ENCODE measurements at places on chromosomes 5 and 9.
A peak's percentile ranks its signal among the peaks of the same experiment; 100 is the strongest.

DNA sequence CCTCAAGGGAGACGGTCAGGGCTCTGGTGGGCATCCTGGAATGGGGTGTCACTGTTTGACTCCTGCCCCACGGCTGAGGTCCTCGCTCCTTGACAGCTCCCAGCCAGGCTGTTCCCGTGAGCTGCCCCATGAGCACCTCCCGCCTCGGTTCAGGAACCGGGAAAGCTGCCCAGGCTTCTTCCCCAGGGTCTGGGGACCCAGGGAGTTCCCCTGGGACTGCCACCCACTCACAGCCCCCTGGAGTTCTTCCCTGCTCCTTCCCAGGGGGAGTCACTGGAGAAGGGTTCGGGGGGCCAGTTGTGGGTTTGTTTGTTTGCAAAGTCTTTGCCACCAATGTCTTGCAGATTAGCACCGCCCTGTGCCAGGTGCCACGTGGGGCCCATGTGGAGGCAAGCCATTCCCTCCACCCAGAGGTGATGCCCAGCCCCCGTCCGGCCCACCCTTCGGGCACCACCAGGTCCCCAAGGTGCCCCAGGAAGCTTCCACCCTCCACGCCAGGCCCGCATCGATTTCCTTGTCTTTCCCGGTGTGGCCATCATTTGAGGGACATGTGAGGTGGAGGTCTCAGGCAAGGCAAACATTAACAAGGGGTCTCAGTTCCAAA lies 1.3 kb downstream of the PLPP7 start:
- no peak for DNase-seq

DNA sequence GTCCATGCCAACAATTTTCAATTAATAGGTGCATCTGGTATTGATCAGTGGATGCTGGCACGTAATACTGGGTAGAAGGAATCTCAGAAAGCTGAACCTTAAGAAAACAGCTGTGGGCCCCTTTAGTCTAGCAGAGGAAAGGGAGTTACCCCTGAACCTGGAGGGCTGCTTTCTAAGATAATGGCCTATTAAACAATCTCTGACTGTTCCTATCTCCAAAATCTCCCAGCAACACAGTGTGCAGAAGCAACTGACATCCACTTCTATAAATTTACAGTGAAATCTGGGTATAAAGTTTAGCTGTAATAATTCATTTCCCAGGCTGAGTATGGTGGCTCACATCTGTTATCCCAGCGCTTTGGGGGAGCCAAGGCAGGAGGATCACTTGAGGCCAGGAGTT lies 198.8 kb downstream of the MAPKAP1 start:
- no peak for DNase-seq

DNA sequence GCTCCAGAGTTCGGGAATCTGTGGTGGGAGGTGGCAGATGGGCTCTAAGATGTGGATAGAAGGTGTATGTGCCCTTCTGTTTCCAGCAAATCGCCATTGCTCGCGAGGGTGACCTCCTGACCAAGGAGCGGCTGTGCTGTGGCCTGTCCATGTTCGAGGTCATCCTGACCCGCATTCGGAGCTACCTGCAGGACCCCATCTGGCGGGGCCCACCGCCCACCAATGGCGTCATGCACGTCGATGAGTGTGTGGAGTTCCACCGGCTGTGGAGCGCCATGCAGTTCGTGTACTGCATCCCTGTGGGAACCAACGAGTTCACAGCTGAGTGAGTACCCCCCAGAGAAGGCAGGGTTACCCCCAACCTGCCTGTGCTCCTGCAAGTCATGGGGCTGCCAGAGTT lies 70.9 kb upstream of the NIPAL4 start:
- DNase-seq, result no peak

- no peak for DNase-seq
Observed at GRCh38 chr9:79757881-79758669, 186.3 kb downstream of the TLE4 start.

- DNase-seq, result no peak
Observed at GRCh38 chr5:96942078-96942477, 6.2 kb downstream of the LNPEP start.

GRCh38 chr9:91782708-91783214 lies 167.3 kb downstream of the ROR2 start:
- no peak for DNase-seq

DNA sequence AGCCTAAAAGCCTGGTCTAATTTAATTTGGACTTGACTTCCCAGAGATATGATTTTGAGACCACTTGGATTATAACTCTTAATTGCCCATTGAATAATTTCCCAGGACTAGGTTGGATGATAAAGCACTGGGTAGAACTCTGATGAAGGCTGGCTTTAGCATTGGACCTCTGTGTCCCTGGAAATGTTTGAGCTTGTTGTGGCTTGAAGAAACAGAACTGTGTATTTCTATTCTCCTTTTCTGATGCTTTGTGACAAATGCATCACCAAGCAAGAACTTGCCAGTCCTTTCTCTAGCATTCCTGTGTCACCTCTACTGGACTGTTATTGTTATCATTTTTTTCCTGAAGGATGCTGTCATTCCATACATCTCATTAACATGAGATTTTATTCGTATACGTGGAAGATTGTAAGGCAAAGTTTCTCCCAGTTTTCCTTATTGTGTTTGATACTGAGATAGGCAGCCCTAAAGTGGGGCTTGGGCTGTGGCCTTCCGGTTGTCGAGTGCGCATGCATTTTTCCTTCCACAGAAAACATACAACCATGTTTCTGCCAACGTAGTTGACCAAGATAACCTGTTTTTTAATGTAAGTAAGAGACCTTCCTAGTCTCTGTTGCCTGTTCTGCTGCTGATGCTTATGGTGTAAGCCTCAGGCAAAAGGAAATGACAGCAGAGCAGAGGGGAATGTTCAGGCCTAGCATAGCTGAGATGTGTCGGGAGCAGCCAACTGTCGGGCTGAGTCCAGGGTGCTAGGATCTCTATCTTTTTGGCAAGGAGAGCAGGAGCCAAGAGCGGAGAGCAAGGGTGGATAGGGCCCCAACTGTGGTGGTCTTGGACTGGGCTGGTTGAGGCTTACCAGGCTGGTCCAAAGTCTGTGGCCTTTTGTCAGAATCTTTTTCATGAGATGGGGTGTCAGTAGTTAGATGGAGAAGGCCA lies 2.3 kb downstream of the NTRK2 start:
- DNase-seq, result no peak

DNA sequence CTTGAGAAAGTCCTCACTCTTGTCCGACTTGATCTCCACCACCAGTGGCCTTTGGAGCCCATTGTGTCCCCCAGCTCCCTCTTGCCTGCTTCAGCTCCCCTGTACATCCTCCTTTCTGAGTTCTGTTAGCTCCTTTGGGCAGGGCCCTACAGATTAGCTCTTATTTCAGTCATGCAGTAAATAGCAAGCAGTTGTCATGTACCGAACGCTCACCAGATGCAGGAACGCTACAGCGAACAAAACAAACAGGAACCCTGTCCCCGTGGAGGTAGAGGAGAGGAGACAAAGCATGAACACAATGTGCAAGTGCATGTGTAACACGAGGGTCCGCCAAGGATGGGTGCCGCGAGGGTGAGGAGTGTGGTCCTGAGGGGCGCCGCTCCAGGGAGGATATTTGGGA lies 111.3 kb downstream of the PDZD2 start:
- DNase-seq, result no peak

- DNase-seq, result no peak
Observed at GRCh38 chr9:107213561-107214028, 69.5 kb upstream of the RAD23B start.

DNA sequence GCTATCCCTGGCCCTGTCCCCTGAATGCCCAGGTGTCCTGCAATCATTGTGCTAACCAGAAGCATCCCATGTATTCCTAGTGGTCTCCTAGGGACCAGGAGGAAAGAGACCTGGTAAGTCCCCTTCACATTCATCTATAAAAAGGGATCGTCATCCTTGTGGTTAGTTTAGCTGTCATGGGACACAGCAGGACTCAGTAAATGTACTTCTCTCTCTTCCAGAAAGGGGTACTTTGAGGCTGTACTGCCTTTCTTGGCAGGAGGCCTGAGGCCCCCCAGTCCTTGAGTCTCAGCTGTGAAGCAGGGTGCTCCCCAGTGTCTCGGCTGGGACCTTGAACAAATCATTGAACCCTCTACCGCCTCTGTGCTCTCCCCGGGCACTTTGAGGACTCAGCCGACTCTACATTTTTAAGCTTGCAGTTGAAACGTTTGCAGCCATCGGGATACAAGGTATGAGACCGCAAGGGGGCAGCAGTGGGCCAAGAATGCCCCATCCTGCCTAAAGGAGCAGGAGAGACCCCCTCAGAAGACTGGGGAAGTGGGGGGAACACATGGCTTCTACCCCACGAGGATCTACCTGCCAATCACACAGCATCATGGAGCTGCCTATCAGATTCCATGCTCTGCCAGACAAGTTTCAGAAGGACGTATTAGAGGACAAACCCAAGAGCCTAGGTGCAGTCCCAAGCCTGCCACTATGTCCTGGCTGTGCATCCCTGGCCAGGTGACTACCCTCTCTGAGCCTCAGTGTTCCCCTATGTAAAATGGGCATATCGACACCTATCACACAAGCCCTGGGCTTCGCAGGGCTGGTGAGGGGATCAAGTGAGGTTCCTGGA lies 2.4 kb upstream of the PHYKPL start:
- DNase-seq, result peak; percentile 69

GRCh38 chr5:68441309-68442073 lies 225.9 kb downstream of the PIK3R1 start:
- no peak for DNase-seq

GRCh38 chr5:132669966-132670882 lies 3.6 kb upstream of the IL4 start:
- no peak for DNase-seq

DNA sequence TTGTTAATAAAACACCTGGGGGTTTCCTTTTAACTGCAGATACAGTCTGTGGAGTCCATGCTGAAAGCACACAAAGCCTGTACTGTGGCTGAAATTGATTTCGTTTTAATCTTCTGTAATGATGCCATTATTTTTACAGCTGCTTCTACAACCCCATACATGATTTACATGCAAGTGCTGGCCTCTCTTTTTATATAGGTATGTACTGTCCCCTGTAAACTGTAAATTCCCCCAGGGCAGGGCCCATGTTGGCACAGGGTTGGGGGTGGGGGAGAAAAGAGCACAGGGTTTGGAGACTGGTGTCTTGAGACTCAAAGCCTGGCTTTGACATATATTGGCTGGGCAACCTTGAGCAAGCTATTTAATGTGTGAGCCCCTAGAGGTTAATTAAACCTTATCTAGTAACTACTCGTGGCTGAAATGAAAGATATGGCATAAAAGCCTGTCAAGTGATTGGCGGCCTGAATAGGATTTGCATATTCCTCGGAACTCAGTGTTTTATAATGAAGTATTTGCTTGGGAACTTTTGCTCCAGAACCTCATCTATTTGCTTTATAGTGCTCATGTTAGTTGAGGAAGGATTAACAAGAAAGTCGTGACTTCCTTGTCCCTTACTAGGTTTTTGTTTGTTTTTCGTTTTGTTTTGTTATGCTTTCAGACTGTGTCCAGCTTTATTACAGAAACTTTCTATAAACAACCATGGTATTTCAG lies 34.0 kb downstream of the KLF4 start:
- DNase-seq, result no peak

DNA sequence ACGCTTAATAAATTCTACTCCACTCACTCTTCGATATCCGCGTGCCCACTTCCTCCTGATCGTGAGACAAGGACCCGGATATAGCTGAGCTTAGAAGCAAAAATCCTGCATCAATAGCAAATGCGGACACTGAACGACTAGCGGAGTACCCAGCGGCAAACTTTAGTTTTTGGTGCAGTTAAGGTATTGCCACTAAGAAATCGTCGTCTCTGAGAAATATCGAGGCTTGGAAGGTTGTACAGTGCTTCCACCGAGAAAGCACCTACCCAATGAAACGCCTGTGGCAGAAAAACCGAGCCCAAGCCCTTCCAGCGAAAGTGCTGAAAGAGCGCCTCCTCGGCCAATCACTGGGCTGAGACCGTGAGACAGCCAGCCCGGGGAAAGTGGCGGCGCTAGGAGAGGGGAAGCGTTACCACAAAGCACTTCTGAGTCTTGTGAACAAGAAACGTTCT lies 32.2 kb downstream of the ANXA2R start:
- DNase-seq, result peak; percentile 80

GRCh38 chr5:168600409-168600808 lies 21.2 kb upstream of the PANK3 start:
- no peak for DNase-seq

DNA sequence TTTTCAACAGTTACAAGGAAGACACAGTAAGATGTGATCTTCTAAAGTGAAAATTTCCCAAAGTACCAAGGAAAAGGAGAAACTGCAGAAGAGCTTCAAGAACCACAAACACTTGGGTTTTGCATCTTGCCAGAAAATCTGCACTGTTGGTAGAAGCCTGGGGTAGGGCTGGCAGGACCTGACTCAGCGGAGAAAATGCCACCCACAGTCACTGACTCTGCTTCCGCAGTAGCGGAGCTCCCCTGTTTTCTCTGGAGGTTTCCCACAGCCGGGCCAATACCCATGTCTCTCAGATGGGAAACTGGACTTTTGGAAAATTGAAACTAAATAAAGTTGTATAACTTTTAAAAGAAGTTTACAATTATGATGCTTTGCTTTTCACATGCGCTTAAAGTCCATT lies 104.2 kb downstream of the MEF2C start:
- no peak for DNase-seq

GRCh38 chr9:137452761-137453642 lies 6.1 kb downstream of the NSMF start:
- no peak for DNase-seq

- no peak for DNase-seq
Observed at GRCh38 chr9:136975644-136976043, 1.7 kb upstream of the PTGDS start.

GRCh38 chr5:6221141-6221626 lies 157.2 kb downstream of the MED10 start:
- DNase-seq, result no peak

DNA sequence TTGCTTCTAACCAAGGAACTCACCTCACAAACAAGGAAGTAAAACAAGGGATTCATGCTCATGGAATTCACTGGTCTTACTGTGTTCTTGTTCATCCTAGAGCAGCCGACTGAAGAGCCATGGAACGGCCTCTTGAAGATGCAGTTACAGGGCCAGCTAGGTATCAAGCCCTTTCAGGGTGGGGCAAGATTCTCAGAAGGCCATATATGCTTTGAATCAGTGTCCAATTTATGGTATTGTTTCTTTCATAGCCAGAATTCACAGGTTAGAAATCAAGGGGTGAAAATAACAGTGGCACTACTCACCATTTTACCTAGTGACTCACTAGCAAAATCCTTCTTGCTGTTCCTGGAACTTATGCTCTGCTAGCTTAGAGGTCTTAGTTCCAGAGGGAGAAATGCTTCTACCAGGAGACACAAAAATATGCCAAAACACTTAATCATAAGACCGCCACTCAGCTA lies 159.5 kb upstream of the CDH10 start:
- DNase-seq, result no peak

- DNase-seq, result no peak
Observed at GRCh38 chr5:154521756-154522155, 43.7 kb upstream of the HAND1 start.

DNA sequence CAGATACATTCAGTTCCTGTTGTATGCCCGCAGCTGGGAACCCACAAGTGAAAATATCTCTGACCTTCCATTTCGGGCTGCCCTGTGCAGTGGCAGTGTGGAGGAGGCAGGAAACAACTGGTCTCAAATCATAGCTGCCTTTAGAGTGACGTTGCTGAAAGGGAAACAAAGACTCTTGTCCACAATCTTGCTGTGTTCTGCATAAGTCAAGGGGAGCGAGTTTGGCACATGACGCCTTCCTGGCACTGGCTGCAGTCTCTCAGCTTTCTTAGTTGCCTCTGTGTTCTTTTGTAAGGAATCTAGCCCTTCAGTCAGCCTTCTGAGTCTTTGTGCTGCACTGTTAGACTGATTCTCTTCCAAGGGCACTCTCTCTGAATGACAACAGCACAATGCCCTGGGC lies 24.0 kb downstream of the ADAMTS16 start:
- DNase-seq, result no peak

- DNase-seq, result no peak
Observed at GRCh38 chr5:146751781-146752401, 126.7 kb downstream of the PPP2R2B start.

Data from NCI-H345 (cell line).